ENCODE measurements at places on chromosomes 13 and 19.

DNA sequence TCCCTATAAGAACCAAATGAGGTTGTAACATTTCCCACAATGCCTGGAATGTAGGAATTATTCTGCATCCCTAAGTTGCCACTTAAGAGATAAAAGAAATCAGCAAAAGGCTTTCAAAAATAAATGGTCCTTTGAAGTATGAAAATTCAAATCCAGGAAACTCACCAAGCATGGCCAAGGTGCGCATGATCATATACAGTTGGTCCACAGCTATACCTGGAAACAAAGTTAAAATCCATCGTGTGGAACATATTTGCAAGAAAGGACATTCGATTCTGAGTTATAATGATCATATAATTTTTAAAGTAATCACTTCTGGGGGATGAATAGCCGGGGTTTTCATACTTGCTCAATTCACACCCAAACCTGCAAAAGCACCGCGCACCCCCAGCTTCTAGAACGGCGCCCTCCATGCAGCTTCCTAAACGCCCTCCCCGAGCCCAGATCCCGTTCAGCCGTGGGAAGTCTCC is 525 bp downstream of the CARS2 start:
- no peak for DNase-seq

DNA sequence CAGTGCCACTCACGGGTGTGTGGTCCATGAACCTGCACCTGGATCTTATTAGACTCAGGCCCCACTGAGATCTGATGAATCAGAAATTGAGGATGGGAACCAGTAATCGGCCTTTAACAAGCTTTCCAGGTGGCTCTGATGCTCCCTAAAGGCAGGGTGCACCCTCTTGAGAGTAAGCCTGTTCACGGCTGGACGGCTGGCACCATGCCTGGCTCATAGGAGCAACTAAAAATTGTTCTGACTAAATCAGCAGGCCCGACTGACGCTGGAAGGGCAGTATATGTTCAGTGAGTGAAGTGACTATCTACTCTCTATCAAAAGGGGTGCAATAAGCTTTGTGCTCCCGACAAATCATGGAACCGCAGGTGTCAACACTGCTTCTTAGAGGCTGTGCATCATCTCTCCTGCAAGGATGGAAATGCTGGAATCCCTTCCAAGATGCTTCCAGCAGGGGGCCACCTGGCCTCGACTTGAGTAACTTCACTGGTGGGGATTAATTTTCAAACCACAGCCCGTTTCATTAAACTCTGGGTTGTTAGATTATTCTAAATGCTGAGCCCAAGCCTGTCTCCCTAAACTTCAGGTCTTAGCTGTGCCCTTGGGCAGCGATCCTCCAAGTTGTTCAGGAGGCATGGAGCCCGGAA is 28.4 kb downstream of the TMTC4 start:
- no peak for DNase-seq

DNA sequence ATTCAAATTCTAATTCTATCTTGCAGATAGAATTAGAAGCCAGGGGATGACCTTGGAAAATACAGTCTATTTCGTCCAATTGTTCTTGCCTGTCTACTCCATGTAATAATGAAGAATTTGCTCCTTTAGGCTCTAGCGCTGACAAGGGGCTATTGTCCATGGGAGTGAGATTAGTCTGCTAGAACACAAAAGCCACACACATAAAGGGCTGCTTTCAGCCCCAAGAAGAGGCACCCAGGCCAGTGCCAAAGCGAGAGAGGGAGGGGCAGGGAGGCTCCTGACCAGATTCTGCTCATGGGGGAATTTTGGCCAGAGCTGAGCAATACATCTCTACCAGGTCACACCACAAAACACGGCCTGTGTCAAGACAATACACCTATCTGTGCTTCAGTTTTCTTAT is 1306.9 kb downstream of the UQCRFS1 start:
- no peak for DNase-seq

- DNase-seq: no peak
Measured at GRCh38 chr13:51848674-51849073, 3.7 kb upstream of the TMEM272 start.
